ENCODE measurements at places on chromosomes 2 and 18.

DNA sequence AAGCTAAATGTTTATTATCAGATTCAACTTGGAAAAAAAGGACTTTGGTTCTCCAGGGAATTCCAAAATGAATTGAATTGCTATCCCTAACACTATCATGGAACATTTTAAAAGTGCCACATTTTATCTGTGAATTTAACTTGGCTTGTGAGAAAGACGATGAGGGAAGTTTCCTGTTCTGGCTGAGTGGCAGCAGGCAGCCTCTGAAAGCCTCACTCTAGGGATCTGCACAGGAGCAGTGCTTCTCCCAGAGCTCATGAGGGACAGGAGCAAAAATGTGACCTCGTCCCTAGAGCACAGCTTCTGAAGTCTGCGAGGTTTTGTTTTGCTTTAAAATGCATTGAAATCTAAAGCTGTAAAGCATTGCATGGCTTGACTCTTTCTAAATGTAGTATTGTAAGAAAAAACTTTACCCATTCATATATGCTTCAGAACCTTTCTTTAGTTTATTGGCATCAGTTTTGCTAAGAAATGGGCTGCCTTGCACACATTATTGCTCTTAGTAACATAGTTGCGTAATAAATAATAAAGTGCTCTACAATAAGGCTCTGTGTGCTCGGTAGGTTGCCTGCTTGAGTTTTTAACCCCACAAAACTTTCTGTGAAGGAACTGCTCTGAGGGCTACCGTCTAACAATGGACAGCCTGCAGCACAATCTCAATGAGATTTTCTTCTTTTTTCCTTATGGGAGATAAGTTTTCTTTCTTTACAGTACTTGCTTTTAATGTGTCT lies 136.2 kb upstream of the CDCA7 start:
- DNase-seq: no peak

GRCh38 chr18:79940814-79941472 lies 10.5 kb downstream of the SLC66A2 start:
- peak; percentile 12 for DNase-seq

DNA sequence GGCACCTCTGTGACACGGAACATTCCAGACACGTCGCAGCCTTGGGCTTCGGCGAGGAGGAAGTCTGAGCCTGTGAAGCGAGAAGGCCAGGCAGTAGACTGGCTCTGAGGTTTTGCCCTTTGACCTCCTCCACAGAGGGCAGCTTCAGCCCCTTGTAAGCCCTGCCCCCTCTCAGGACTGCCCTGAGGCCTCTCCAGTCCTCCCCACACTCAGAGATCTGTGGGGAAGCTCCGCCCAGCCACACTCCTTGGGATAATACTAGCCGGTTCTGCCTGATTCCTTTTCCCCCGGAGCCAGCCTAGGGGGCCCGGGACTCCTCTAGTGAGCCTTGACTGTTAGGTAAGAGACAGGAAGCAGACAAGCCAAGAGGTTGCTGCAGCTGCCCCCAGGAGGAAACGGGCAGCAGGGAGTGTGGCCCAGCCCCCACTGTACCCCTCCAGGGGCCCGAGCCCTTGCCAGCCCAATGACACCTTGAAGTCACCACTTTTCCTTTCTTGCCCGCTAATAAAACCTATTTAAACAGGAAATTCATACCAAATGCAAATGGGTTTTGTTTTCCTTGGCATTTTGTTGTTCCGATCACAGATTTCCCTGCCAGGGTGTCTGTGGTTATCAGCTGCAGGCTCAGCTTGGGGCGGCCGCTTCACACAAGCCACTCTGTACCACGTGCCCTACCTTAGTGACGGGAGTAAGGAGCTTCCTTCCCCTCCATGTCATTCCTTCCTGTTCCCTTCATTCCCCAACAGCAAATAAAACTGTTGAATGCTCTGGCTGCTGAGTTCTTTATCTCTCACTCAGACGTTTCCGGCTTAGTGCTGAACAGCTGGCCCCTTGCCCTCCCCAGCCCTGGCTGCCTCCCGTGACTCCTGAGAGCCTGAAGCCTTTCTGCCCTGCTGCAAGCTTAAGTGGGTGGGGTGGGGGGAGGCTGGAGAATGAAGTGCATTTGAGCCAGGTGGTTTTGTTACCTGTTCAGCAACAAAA lies 124.7 kb downstream of the CABLES1 start:
- DNase-seq: peak; percentile 97

- DNase-seq: no peak
Measured at GRCh38 chr2:95292623-95293260, 4.4 kb upstream of the KCNIP3 start.

GRCh38 chr18:26448714-26449159 lies 99.6 kb downstream of the KCTD1 start:
- no peak for DNase-seq
